Stimulated activated naive CD4-positive, alpha-beta T cell (primary cell): ENCODE measurements at places on chromosomes 7 and 10.

- DNase-seq, result no peak
These were observed 16.0 kb upstream of the SLC29A3 start for GRCh38 chr10:71302874-71303568.

DNA sequence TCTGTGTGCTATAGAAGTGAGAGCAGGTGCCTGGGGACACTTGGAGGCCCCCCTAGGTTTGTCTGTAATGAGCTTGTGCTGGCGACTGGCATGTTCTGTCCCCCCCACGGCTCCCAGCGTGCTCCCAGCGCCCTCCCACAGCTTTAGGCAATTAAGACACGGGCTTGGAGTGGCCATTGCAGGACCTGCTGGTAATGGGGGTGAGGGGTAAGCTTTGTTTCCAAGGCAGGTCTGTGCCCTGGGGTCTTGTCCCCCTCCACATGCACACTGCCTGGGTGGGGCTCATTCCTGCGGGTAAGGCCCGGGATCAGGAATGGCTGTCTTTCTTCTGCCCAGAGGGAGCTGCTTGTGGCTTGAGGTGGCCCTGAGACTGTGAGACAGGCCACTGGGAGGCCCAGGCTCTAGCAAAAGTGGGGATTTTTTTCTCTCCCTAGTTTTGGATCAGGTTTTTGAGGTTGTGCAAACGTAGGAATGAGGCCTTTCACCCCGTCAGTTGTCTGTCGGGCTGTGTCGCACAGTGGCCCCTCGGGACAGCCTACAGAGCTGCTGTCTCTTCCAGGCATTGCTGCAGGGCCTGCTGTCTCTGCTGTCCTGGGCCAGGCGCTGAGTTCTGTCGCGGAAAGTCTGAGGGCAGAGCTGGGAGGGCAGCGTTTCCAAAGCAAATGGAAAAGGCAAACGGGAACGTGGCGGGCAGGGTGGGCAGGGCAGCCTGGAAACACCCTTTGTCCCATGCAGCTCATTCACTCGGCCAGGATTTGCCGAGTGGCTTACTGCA, 107.4 kb downstream of the LHPP start:
- DNase-seq, result no peak

- no peak for DNase-seq
These were observed 135.4 kb downstream of the EVX1 start for GRCh38 chr7:27377988-27378387.

GRCh38 chr7:25369786-25370185, 141.5 kb upstream of the NPVF start:
- no peak for DNase-seq

DNA sequence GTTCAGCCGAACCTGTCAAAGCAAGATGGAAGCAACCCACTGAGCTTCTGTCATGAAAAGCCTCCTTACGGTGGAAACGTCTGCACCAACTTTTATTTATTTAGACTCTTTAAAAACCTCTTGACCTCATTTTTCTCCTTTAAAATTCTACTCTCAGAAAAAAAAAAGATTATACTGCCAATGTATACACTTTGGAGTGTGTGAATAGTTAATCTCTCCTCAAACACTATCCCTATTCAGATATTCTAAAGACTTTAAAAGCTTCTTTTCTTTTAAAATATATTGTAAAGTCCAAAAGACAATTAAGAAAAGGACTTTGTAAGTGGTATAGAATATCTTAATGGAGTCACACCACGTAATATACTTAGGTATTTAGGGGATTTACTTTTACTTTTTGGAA, 335.2 kb upstream of the SEMA3D start:
- no peak for DNase-seq

- DNase-seq, result no peak
These were observed 2.7 kb upstream of the ARHGAP22 start for GRCh38 chr10:48607356-48608278.

GRCh38 chr10:23966504-23967051, 242.4 kb upstream of the KIAA1217 start:
- no peak for DNase-seq

DNA sequence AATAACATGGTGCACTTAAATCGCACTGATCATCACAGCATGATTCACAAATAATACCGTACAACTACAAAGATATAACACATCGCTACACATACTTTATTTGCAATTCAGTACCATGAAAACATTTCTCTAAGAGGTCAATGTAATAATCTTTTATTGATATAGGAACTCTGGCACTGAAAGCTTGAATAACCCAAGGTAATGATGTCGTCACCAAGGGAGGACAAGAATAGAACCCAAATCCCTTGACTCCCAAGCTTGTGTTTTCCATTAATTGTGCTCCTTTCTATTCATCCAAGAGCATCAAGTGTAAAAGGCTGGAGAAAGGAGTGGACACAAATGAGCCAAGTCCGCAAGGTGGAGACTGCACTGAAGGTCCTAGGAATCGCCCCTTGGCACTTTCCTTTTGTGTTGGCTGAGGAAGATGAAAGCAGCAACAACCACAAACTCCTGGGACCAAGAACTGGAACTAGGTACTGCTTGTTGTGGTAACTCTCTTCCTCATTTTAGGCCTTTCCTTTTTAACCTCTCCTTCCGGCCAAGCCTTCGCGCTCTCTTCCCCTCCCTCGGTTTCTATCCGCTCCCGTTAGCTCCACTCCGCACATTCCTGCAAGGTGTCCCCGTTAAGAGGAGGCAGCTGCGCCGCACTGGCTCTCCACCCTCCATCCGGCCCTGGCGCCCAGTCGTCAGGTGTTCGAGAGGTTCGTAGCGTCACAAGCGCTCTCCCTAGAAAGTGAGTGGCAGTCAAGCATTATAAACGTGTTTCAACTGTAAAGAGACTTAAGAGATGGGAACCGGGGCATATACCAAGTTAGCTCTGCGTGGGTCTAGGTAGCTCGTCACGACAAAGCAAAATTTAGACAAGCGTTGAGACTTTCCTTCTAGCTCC, 1.0 kb upstream of the CBLL1 start:
- no peak for DNase-seq

GRCh38 chr7:45863715-45864114, 9.2 kb downstream of the CCDC201 start:
- DNase-seq, result no peak

- DNase-seq, result no peak
These were observed 342.3 kb upstream of the ADARB2 start for GRCh38 chr10:2079603-2080078.

GRCh38 chr10:122373721-122374120, 787 bp upstream of the PLEKHA1 start:
- no peak for DNase-seq

- DNase-seq, result no peak
These were observed 1027.7 kb downstream of the LRMDA start for GRCh38 chr10:76459016-76459730.

- no peak for DNase-seq
These were observed 53.1 kb downstream of the RNF32 start for GRCh38 chr7:156693627-156694026.

DNA sequence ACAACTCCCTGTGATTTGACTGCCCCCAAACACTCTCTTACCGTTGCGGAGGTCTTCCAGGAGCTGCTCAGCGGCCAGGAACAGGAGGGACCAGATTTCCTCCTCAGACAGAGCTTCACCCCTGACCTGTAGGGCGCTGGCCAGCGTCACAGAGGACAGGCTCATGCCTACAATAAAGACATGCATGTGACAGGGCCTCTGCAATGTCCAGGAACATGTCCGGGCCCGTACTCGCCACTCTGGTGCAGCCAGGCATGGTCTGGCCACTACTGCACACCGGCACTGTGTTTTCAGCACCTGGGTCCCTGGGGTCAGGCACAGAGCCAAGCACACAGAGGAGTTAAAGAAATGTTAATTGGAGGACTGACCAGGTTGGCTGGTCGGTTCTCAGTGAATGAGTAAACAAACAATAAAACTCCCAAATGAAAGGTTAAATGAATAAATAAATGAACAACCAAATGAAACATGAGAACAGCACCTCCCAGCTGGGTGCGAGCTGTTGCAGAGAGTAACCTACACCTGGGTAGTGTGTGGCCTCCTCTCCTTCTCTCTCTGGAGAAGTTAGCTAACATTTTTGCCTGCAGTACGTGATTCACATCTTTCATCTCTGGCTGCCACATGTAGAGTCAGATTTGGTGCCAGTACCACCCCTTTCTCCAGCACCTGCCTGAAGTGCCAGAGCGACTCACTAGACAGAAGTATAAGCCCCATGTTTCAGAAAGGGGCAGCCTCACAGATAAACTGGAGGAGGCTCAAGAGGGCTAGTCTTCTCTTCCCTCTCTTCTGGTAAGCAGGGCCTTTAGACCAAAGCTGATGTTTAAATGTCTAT, 22.8 kb downstream of the FRMPD2 start:
- no peak for DNase-seq

DNA sequence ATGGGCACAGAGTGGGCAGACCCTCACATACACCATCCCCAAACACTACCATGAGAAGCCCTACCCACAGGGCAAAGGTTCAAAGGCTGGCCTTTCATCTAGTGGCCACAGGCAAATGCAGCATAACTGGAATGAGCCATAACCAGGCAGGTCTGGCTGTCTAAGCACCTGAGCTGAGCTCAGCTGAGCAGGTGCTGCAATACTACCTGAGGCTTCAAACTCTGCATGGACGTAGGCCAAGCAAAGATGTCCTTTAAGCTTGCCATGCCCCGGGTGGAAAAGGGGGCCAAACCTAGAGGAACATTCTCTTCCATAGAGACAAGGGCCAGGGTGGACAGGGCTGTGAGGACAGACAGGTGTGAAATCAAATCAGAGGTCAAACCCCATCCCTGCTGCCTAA, 65.3 kb upstream of the CAMK2B start:
- no peak for DNase-seq

DNA sequence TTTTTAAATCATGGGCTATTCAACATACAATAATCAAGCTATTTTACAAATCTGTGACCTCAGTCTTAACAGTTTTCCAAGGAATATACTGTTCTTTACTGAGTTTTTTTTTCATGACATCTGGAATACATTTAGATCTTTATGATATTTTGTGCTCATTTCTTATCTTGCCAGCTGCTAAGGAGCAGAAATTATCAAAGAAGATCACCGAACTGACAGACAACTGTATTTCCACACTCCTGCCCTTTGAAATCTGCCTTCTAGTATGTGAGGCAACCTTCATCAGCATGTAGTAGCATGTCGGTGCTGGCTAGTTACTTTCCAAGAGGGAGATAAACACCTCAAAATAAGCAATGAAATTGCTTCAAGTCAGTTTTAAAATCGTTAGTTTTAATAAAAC, 66.4 kb downstream of the NHLRC2 start:
- no peak for DNase-seq

GRCh38 chr7:41825927-41826480, 123.1 kb upstream of the INHBA start:
- no peak for DNase-seq
